ENCODE measurements at places on chromosomes 1 and 21.
A peak's percentile ranks its signal among the peaks of the same experiment; 100 is the strongest.

GRCh38 chr21:25560271-25560685 is 47.0 kb downstream of the MRPL39 start:
- H3K4me3 ChIP-seq, result no peak overlapping the region
- H3K27me3 ChIP-seq, result peaks cover 42% of the 10 kb centered on the region
- no peak overlapping the region for H3K27ac ChIP-seq
- no peaks in the 10 kb centered on the region for H3K36me3 ChIP-seq

- no peak for DNase-seq
- H3K4me1 ChIP-seq, result peaks cover 9% of the 10 kb centered on the region
- no peak overlapping the region for H3K4me3 ChIP-seq
- H3K36me3 ChIP-seq, result no peaks in the 10 kb centered on the region
- peaks cover 5% of the 10 kb centered on the region for H3K27me3 ChIP-seq
Observed at GRCh38 chr1:18606443-18607288, 24.0 kb upstream of the PAX7 start.

DNA sequence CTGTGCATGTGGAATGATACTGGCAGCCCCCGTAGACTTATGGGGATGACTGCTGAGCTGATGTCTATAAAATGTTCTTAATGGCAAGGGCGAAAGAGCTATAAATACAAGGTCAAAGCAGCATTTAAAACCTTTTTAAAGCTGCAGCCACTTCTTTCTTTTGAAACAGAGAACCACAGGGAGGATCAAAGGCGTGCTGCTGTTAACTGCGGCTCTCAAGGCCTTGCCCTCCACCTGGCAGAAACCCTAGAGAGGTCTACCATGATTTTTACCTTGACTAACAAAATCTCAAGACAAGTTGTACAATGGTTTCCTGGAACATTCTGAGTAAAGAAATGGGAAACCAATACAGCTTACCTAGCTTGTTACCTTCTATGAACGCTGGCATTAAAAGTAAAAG is 89.7 kb downstream of the SLC45A1 start:
- peak overlapping the region; percentile 85 for H3K27ac ChIP-seq
- H3K4me3 ChIP-seq, result peak overlapping the region; percentile 12
- H3K36me3 ChIP-seq, result peaks cover 13% of the 10 kb centered on the region
- H3K27me3 ChIP-seq, result no peaks in the 10 kb centered on the region

DNA sequence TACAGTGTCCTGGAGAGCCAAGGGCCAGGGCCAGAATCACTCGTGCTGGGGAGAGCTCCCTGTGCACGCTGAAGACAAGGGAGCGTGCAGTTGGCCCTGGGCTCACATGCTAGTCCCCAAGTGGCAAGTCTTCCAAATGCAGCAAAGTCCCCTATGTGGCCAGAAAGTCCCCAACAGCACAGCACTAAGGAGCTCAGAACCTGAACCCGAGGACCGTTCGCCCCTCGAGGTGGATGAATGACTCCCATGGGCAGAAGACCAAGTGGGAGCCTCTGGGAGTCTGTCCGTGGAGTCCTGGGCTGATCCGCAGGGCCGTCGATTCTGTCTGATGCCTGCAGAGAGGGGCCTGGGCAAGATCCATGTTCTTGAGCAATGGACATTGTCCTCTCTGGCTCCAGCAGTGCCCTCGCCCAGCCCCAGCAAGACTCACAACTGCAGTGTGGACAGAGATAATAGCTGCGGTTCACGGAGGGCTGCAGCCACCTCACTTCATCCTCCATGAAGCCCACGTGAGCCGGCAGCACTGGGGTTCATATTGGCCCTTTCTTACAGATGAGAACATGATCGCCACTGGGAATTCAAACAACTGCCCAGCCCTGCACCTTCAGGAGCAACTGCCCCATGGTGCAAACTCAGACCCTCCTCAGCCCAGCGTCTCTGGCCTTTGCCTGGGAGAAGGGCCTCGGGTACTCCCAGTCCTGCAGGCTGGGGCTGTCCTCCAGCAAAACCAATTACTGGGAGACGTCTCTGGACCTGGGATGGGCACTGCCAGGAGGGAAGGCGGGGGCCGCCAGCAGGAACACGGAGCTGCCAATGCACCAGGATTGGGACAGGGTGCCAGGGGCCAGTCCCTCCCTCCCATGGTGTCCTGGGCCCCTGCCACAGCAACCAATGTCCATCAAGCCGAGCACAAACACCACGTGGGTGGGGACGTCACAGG is 243.7 kb downstream of the NPHP4 start:
- H3K27me3 ChIP-seq, result no peaks in the 10 kb centered on the region
- no peak for DNase-seq
- H3K4me3 ChIP-seq, result no peak overlapping the region
- no peaks in the 10 kb centered on the region for H3K36me3 ChIP-seq
- no peak overlapping the region for H3K27ac ChIP-seq
- H3K4me1 ChIP-seq, result peaks cover 42% of the 10 kb centered on the region

GRCh38 chr1:218219460-218219859 is 65.6 kb upstream of the RRP15 start:
- DNase-seq, result no peak
- no peak overlapping the region for H3K27ac ChIP-seq
- H3K4me1 ChIP-seq, result peaks cover 34% of the 10 kb centered on the region
- H3K36me3 ChIP-seq, result no peaks in the 10 kb centered on the region
- no peaks in the 10 kb centered on the region for H3K27me3 ChIP-seq
